ENCODE measurements at places on chromosomes 7 and 10.

DNA sequence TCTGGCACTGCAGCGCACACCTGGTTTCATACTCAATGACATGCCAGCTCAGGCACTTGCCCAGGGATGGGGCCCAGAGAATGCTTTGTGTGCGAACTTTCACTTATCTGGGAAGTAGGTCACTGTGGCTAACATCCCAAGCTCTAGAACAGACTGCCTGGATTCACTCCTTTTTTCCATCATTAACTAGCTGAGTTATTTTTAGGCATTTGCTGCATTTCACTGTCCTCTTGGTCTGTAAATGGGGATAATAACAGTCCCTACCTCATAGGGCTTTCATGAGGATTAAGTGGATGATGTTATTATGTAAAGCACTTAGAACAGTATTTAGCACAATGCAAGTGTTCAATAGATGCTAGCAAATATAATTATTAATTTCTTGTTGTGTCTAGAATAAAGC, 98.7 kb upstream of the DOCK1 start:
- no peak for ATAC-seq

- ATAC-seq: no peak
Observed at GRCh38 chr10:88992921-88993524, 2.4 kb downstream of the FAS start.

GRCh38 chr10:6713716-6714115, 133.6 kb upstream of the PRKCQ start:
- no peak for ATAC-seq

DNA sequence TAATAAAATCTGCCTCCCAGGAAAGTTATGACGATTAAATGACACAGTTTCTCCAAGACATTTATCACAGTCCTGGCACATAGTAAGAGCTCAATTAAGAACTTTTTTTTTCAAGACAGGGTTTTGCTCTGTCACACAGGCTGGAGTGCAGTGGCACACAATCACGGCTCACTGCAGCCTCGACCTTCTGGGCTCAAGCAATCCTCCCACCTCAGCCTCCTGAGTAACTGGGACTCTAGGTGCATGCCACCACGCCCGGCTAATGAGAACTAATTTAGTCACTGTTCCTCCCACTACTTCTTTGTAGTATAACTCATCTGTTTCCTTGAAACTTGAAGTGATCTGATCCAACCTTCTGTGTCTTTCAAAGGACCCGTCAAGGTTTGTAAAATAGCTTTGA, 42.2 kb upstream of the MXI1 start:
- no peak for ATAC-seq

GRCh38 chr10:58818900-58819299, 306.2 kb downstream of the BICC1 start:
- ATAC-seq: no peak

DNA sequence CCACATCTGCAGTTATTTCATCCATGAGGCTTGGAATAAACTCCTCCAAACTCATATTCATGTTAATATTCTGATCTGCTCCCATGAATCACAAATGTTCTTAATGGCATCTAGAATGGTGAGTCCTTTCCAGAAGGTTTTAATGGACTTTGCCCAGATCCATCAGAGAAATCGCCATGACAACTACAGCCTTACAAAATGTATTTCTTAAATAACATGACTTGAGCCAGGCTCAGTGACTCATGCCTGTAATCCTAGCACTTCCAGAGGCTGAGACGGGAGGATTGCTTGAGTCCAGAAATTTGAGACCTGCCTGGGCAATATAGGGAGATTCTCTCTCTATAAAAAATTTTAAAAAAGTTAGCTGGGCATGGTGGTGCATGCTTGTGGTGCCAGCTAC, 102.1 kb upstream of the TMEM168 start:
- peak; percentile 87 for ATAC-seq

- peak; percentile 54 for ATAC-seq
Observed at GRCh38 chr7:69728304-69728703, 130.0 kb downstream of the AUTS2 start.

- peak; percentile 72 for ATAC-seq
Observed at GRCh38 chr7:76225379-76225778, 23.7 kb downstream of the SRRM3 start.

DNA sequence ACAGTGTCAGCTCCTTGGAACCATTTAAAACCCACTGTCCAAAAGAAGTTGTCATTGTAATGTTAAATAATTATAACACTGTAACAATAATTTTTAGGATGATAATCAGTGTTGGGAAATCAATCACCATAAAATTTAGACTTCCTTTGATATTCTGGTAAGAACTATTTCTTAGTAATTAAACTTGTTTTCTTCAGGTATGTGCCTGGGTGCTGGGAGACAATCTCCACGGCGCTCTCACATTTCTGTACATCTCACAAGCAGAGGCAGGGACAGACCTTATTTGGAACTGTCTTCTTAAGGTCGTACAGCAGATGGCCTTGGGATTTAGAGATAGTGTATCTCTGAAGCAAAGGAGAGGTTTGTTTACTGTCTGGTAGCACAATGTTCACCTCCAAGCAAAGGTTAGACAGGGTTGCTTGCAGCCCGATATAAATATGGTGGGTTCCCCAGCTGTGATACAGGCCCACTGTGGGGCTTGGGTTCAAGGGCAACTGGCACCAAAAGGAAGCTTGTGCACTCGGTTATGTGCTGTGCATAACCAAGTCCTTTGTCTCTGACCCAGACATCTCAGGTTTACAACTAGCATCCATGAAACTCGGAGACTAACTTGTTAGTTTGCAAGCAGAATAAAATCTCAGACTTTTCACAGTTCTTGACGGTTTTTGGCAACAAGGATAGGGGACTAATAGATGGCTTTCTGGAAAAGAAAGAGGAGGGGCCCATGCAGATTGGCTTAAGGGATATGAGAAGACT, 125.5 kb downstream of the RNF32 start:
- no peak for ATAC-seq

DNA sequence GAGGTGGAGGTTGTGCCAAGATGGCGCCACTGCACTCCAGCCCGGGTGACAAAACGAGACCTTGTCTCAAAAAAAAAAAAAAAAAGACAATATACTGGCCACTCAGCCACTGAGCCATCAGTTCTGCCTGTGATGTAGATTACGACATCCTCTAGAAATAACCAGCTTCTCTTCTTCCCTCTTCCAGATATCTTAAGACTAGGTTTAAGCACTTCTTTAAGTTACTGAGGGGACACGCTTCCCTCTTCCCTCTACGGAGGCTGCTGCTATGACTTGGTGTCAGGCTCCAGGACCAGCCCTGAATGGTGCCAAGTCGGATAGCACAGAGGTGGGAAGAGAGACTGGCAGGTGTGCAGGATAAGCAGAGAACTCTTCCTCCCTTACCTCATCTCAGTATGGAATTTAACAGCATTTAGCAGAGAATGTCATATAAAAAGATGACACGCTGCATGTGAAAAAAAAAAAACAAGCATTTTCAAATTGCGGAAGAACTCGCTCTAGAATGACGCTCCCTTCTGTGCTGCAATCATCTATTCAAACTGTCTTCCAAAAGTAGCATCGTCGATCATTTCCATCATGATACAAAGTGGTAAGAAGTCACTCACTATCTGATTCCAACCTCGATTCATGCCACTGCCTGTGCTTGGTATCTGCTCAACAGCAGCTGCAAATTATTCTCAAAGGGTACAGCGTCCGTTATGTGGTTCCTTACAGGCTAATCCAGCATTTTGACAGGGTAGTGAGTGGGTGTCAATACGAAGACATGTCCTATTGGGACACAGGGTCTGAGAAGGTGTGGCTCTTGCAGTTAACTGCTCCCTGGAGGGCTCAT, 13.8 kb downstream of the DAGLB start:
- ATAC-seq: no peak

- ATAC-seq: no peak
Observed at GRCh38 chr7:42746214-42746613, 165.7 kb downstream of the C7orf25 start.

DNA sequence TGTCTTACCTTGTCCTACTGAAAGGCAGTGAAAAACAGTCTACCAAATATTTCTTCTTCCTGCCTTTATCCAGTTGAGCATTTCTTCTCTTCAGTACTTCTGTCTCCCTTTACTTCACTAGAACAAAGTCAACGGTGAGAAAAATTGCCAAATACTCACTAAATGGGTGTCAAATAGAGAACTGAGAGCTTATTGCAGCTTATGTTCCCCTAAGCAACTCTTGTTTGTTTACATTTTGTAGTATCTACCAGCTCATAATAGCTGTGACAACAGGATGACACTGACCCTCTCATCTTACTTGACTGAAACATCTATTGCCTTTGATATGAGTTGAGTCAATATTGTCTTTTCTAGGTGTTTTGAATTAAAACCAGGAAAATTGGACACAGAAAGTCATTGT, 327.9 kb upstream of the SORCS1 start:
- ATAC-seq: no peak

DNA sequence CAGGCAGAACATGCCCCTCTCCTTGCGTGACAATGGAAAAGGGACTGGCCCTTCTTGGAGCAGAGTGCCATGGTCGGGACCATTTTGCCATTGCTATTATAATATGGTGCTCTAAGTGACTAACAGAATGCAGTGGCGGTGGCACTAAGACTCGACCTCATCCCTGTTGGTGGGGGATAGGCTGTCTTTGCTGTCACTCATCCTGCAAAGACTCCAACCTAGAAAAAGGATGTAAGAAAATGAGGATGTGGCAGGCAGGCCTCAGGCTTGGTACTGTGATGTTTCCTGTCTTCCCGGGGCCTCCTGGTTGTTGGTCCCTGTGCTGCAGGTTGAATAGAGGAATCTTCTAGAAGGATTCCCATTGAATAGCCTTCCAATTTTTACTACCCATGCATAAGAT, 18.6 kb downstream of the BLNK start:
- ATAC-seq: no peak

DNA sequence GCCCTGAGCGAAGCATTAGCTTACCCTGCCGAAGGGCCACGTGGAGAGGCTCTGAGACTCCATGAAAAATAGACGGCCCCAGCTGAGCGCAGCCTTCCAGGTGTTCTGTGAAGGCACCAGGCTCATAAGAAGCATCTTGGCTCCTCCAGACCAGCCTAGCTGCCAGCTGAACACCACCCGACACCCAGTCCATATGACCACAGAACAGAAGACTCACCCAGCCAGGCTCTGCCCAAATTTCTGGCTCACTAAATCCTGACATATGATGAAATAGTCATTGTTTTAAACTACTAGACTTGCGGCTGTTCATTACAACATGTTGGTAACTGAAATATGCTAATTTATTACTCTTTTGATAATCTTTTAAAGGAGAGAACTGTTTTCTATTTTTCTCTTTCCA, 99.5 kb upstream of the ABI1 start:
- no peak for ATAC-seq

GRCh38 chr10:111972109-111972508, 211.5 kb downstream of the GPAM start:
- ATAC-seq: no peak

DNA sequence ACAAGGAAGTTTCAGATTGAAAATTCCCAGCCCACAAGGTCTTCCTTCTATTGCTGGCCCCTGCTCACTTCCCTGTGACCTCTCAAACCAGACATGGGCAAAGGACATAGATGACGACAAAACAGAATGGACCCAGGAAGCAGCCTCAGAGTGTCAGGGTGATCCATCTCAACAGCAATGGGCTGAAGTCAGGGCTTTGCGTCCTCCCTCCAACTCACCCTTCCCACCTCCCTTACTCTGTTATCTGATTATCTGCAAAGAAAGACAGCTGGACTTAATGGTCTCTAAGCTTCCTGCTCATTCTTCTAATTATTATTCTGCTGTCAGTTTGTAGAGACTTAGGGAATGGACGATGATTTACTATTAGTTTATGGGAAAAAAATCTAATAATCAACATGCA, 115.9 kb downstream of the PIP4K2A start:
- peak; percentile 73 for ATAC-seq

GRCh38 chr7:126696256-126697038, 556.3 kb downstream of the GRM8 start:
- ATAC-seq: no peak

GRCh38 chr10:82091413-82091812, 216.4 kb downstream of the NRG3 start:
- ATAC-seq: no peak

GRCh38 chr10:4243651-4244050, 458.6 kb upstream of the KLF6 start:
- peak; percentile 68 for ATAC-seq

DNA sequence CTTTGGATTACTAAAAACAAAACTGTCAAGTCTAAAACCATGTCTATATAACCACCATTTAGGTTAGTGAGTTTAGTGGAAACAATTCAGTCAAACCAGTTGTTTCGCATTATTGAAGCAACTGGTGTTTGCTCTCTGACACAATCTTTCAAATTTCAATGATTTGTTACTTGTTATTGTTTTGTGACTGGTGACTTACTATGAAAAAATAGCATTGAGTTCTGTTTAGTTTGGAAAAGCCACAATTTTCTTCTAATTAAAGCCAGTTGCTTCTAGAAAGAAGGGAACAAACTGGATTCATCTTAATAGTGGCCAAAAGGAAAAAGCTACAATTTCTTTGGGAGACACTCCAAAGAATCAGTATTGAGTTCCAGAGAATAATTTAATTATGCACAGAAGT, 30.4 kb downstream of the LAMB4 start:
- no peak for ATAC-seq

GRCh38 chr10:112687647-112688046, 240.6 kb downstream of the VTI1A start:
- ATAC-seq: peak; percentile 88

DNA sequence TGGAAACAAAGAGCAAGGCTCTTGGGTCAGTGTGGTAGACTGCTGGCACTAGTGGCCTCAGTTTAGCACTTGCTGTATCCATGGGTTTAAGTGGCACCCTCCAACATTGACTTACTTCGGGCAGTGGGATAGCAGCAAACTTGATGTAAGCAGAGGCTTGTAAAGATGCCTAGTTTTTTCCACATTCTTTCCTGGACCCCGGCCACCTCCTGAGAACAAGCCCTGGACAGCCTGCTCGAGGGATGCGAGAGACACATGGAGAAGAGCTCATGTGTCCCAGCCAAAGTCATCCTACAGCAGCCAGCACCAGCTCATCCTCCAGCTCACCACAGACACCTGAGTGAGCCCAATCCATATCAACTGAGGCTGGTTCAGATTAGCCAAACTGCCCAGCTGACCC, 142.7 kb upstream of the PCBD1 start:
- ATAC-seq: no peak

DNA sequence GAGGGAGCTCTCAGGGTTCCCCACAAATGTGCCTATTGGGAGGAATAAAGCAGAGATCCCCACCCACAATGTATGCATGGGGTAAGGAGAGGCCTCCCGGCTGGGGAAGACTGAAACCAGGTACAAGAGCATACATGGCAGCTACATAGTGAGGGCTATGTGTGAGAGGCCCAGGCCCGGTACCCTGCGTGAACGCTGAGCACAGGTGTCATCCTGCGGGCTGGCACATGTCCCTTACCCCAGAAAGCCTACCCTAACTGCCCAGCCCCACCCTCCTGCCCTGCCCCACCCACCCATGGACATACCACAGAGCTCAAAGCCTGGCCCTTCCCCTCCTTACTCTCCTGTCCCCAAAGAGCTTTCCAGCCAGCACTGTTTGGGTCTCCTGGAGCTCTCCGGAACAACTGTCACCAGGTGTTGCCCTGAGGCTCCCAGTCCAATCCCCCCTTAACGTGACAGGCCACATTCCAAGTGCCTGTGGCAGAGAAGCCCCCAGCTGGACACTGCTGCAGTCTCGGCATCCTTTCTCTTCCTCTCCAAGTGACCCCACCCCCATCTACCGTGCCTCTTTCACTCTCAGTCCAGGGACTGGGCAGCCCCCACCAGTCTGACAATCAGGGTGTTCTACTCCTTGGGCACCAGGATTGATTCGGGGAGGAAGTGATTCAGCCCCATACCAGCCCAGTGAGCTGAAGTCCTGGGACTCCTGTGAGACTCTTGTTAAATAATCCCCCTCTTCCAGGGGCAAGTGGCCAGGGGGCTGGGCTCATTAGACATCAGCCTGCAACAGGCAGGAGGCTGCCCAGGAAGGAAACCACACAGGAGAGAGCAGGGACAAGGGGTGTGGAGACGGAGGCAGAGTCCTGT, 19.6 kb downstream of the GRID1 start:
- ATAC-seq: peak; percentile 5

All from SK-N-SH treated with all-trans-retinoic acid at 6 μM for 48 hours (cell line).